ENCODE measurements at places on chromosomes 1 and 21.
A peak's percentile ranks its signal among the peaks of the same experiment; 100 is the strongest.

DNA sequence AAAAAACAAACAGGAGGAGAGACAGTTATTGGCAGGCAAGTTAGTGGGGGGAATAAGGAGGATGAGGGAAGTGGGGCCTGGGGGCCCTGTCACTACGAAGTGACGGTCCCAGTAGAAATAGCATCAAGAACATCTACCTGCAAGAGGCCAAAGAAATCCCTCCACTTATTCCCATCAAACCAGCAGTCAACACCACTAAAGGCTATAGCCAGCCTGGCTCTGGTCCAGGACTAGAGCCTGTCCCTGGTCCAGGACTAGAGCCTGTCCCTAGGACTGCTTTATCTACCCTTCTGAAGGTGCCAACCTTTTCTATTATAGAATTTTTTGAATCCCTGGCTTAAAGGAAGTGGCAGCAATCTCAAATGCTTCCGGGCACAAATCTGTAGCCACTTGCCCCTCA is 3.2 kb downstream of the KLF18 start:
- no peak for DNase-seq

- DNase-seq = no peak
Observed at GRCh38 chr1:3246251-3246650, 177.2 kb downstream of the PRDM16 start.

- DNase-seq = no peak
Observed at GRCh38 chr1:243345205-243345604, 89.4 kb downstream of the SDCCAG8 start.

GRCh38 chr1:3623441-3624199 is 1.2 kb upstream of the TPRG1L start:
- DNase-seq = no peak

- DNase-seq = no peak
Observed at GRCh38 chr1:188476606-188477005, 1647.9 kb downstream of the PLA2G4A start.

DNA sequence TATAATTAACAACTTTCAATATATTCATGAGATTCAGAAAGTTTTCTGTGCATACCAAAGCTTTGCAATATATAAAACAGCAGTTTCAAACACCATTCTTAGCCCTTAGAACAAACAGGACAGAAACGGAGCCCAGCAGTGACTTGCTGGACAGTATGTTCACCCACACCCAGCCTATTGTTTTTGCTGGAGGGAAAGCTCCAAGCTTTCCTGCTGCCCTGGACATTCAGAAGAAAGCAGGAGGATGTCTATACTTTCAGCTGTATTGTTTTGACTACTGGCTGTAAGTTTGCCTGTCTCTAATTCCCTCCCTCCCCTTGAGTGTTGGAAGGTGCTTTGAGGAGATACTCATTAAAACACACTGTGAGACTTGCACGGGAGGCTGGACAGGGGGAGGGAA is 9.6 kb downstream of the DENND2C start:
- no peak for DNase-seq

- peak; percentile 72 for DNase-seq
Observed at GRCh38 chr1:89633248-89633799, 404 bp downstream of the LRRC8C start.

DNA sequence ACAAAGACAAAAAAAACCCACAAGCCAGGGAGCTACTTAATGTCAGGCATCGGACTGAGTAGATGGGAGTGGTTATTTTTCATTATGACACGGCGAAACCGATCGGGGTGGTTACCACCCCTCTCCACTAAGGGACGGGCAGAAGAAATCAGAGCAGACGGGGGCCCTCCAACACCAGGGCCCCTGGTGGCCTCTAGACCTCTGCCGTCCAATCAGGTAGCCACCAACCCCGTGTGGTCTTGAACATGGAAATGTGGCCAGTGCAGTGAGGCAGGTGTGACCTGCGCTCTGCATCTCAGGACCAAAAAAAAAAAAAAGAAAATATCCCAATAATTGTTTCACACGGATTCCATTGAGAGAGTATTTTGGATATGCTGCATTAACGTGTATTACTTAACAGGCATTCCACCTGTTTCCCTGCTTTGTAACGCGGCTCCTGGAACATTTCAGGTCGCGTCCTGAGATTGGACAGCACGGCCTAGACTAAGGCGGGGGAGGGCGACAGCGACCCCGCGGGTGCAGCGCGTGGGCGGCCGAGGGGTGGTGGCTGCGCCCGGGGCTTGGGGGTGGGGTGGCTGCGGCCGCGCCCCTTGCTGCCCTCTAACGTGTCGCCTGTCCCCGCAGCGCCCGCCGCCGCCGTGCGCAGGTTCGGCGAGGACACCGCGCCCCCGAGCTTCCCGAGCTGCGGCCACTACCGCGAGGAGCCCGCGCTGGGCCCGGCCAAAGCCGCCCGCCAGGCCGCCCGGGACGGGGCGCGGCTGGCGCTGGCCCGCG is 48.3 kb downstream of the SIM2 start:
- DNase-seq = peak; percentile 41
